Activated T-helper 17 cell treated with anti-CD3 and anti-CD28 coated beads, Interleukin-2, amount 50 U/mL, for 72 hours (primary cell): ENCODE measurements at places on chromosomes 16 and 17. TPM values are rescaled to one million over a fixed set of nuclear protein-coding genes. Genes with fewer than 3 reads are reported as not detected.

GRCh38 chr16:74862743-74863244 is 88.2 kb upstream of the FA2H start:
- no peaks in the 10 kb centered on the region for H3K36me3 ChIP-seq
- H3K27me3 ChIP-seq = no peaks in the 10 kb centered on the region
- H3K4me3 ChIP-seq = no peak overlapping the region
- no peak overlapping the region for H3K27ac ChIP-seq
- peak; percentile 58 for ATAC-seq

TRPV3 gene
- total RNA-seq = 0.86 TPM

ACAP1 gene
- total RNA-seq = 774 TPM

DNA sequence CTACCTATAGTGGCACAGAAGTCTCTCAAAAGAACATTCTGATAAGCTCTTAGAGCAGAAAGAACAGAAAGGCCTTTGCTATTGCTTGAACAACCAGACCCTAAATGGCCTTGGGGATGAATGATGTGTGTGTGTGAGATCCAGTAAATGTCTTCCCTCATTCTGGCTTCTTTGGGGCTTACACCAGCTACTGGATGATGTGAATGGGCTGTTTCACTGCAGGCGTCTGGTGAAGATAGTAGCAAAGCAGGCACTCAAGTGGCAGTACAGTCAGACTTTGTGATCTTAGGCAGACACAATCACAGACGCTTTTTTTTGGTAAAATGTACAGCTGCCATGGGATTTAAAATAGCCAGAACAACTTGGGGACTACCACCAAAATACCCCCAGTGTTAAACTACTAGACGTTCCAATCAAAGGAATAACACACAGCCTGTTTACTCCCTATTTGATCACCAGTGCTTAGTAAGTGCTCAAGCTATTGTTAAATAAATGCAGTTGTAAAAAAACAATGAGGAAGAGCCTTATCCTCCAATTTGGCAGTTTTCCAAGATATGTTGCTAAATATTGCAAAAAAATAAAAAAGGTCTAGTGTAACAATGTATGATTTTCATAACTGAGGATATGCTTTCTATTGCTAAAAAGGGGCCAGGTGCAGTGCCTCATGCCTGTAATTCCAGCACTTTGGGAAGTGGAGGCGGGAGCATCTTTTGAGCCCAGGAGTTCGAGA is 17.9 kb downstream of the NDUFAB1 start:
- H3K36me3 ChIP-seq = peaks cover 77% of the 10 kb centered on the region
- no peaks in the 10 kb centered on the region for H3K27me3 ChIP-seq
- ATAC-seq = no peak
- no peak overlapping the region for H3K27ac ChIP-seq
- H3K4me1 ChIP-seq = no peaks in the 10 kb centered on the region

- no peaks in the 10 kb centered on the region for H3K4me1 ChIP-seq
- no peak overlapping the region for H3K27ac ChIP-seq
- H3K4me3 ChIP-seq = no peak overlapping the region
- H3K36me3 ChIP-seq = peaks cover 12% of the 10 kb centered on the region
Measured at GRCh38 chr16:51153577-51154031, 2.5 kb upstream of the SALL1 start.

DNA sequence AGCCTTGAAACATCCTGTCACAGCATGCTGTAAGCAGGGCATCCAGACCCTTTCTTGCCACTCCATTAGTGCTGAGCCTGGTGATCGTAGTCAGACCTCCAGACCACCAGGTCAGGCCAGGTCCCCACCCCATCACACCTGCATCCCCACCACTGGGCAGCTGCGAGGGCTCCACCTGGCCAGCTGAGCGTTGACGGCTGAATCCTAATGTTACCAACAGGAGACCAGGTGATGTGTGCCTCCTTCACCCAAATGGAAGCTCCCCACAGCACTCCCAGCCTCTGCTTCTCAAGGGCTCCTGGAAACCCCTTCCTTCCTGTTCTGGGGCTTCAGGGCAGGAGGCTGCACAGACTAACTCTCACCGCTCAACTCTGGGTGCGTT is 189.4 kb downstream of the C16orf95 start:
- H3K27ac ChIP-seq = no peak overlapping the region
- no peaks in the 10 kb centered on the region for H3K4me1 ChIP-seq
- H3K27me3 ChIP-seq = no peaks in the 10 kb centered on the region
- no peak for ATAC-seq
- H3K4me3 ChIP-seq = no peak overlapping the region

- peaks cover 49% of the 10 kb centered on the region for H3K36me3 ChIP-seq
- peak overlapping the region; percentile 100 for H3K27ac ChIP-seq
- peaks cover 15% of the 10 kb centered on the region for H3K4me1 ChIP-seq
- peak overlapping the region; percentile 88 for H3K4me3 ChIP-seq
- H3K27me3 ChIP-seq = no peaks in the 10 kb centered on the region
- ATAC-seq = no peak
Measured at GRCh38 chr17:44898768-44899073, 524 bp downstream of the EFTUD2 start.

ANKRD40CL gene
- total RNA-seq = not detected

CCL5 gene
- total RNA-seq = 17.2 TPM

- ATAC-seq = peak; percentile 80
- H3K4me1 ChIP-seq = no peaks in the 10 kb centered on the region
- peaks cover 21% of the 10 kb centered on the region for H3K27me3 ChIP-seq
- no peak overlapping the region for H3K27ac ChIP-seq
- no peaks in the 10 kb centered on the region for H3K36me3 ChIP-seq
- H3K4me3 ChIP-seq = no peak overlapping the region
Measured at GRCh38 chr17:8056232-8056975, 17.5 kb downstream of the ALOX15B start.

DNA sequence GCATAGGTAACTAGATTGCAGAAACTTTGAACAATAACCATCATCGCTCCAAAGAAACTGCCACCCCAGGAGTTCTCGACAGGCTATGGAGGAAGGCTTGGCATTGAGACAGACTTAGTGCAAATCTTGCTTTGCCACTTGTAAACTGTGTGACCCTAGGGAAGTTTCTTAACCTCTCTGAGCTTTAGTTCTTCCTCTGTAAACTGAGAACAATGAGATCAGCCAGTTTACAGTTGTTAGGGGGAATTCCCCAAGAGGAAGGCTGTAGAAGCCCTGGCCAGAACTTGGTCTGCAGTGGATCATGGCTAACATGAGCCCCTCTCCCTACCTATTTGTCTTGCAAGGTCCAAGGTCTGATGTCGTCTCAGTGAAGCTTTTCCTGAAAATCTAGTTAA is 78.9 kb downstream of the NT5M start:
- H3K36me3 ChIP-seq = no peaks in the 10 kb centered on the region
- ATAC-seq = peak; percentile 26
- H3K27me3 ChIP-seq = no peaks in the 10 kb centered on the region
- no peak overlapping the region for H3K27ac ChIP-seq
- no peaks in the 10 kb centered on the region for H3K4me1 ChIP-seq

KCNG4 gene
- not detected for total RNA-seq

GRCh38 chr17:1916963-1917715 is 87.3 kb downstream of the RPA1 start:
- H3K27me3 ChIP-seq = peaks cover 2% of the 10 kb centered on the region
- no peak overlapping the region for H3K4me3 ChIP-seq
- H3K36me3 ChIP-seq = no peaks in the 10 kb centered on the region
- no peak overlapping the region for H3K27ac ChIP-seq

GRCh38 chr16:86791287-86792035 is 213.1 kb downstream of the FOXL1 start:
- no peak overlapping the region for H3K4me3 ChIP-seq
- ATAC-seq = no peak
- H3K4me1 ChIP-seq = no peaks in the 10 kb centered on the region
- H3K27ac ChIP-seq = no peak overlapping the region

- no peak for ATAC-seq
- H3K4me3 ChIP-seq = no peak overlapping the region
- peaks cover 2% of the 10 kb centered on the region for H3K4me1 ChIP-seq
- H3K27ac ChIP-seq = peak overlapping the region; percentile 17
Measured at GRCh38 chr16:11211977-11212797, 43.8 kb downstream of the SOCS1 start.

DNA sequence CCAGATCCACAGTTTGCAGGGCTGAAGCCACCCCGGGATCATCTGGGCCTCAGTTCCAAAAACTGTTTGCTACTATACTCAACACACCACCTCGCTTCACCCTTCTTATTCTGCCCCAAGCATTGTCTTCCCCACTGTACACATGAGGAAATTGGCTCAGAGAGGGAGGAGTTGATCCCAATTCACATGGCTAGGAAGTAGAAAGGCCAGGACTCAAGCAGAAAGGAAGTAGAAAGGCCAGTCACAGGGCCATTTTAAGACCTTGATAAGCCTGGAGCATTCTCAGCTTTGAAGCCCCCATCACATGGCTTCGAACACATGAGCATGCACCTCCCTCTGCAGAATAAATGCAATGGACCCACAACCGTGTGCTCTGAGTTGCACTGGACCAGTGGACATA is 7.7 kb upstream of the PRSS22 start:
- peaks cover 7% of the 10 kb centered on the region for H3K4me1 ChIP-seq
- H3K27ac ChIP-seq = no peak overlapping the region
- no peak overlapping the region for H3K4me3 ChIP-seq
- H3K27me3 ChIP-seq = no peaks in the 10 kb centered on the region

DNA sequence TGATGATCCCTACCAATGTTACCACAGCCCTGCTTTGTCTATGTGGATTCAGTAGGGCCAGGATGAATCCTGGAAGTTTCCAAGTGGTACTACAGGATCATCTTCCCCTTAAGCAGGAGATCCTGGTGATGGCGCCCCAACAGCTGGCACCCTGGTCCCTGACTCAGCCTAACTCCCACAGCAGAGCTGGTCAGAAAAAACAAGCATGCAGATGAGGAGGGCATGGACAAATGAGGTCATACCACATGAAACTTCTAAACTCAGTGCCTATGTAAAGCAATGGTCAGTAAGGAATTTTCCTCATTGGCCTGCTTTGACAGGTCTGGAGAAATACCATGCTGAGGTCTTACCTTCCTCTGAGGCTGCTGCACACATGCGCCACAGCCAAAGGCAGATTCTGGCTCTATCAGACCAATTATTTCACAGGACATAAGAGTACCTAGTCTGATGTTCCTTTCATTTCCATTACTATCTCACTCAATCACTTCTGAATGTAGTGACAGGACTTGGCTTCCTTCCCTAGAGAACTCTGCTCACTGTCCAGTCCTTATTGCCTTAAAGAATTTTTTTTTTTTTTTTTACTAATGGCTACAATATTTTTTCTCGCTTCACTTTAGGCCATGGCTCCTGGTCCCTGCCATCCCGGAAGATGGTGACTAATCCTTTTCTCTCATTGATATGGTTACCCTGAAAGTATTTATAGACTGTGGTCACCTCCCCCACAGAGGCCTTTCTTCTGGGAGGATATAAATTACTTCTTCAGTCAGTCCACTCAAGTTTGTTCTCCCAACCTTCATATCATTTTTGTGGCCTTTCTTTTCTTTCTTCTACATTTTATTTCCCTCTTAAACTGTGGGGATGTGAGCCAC is 525.2 kb upstream of the PSMD7 start:
- no peak overlapping the region for H3K4me3 ChIP-seq
- no peaks in the 10 kb centered on the region for H3K4me1 ChIP-seq

PLXDC1 gene
- 2.1 TPM for total RNA-seq

DNA sequence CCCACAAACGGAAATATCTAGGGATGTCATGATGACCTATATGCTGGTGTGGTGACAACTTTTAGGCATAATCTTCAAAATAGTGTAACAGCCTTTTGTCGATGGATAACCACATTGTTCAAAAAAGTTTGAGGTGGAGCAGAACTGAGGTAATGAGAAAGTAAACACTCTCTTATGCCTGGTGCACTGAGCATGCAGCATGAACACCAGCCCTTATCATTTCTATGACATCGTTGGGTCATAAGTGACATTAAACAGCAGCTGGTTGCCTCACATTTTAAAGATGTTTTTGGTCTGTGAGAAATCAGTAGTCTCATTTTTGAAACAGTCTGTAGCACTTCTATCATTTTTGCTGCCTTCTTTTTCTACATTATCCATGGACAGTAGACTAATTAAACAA is 1.8 kb downstream of the KRT23 start:
- H3K4me3 ChIP-seq = no peak overlapping the region
- H3K36me3 ChIP-seq = no peaks in the 10 kb centered on the region
- H3K27me3 ChIP-seq = peaks cover 16% of the 10 kb centered on the region
- H3K4me1 ChIP-seq = no peaks in the 10 kb centered on the region

KRTAP1-5 gene
- total RNA-seq = not detected

KRT13 gene
- total RNA-seq = not detected

- no peaks in the 10 kb centered on the region for H3K36me3 ChIP-seq
- no peak for ATAC-seq
- H3K4me1 ChIP-seq = no peaks in the 10 kb centered on the region
- H3K27me3 ChIP-seq = peaks cover 16% of the 10 kb centered on the region
- H3K27ac ChIP-seq = no peak overlapping the region
Measured at GRCh38 chr17:51612692-51613091, 352.3 kb downstream of the UTP18 start.

MYH13 gene
- total RNA-seq = not detected

GRCh38 chr17:83109793-83110645 is 30.6 kb downstream of the METRNL start:
- no peak overlapping the region for H3K4me3 ChIP-seq
- H3K36me3 ChIP-seq = no peaks in the 10 kb centered on the region
- no peaks in the 10 kb centered on the region for H3K4me1 ChIP-seq
- peaks cover 3% of the 10 kb centered on the region for H3K27me3 ChIP-seq
- no peak for ATAC-seq

DNA sequence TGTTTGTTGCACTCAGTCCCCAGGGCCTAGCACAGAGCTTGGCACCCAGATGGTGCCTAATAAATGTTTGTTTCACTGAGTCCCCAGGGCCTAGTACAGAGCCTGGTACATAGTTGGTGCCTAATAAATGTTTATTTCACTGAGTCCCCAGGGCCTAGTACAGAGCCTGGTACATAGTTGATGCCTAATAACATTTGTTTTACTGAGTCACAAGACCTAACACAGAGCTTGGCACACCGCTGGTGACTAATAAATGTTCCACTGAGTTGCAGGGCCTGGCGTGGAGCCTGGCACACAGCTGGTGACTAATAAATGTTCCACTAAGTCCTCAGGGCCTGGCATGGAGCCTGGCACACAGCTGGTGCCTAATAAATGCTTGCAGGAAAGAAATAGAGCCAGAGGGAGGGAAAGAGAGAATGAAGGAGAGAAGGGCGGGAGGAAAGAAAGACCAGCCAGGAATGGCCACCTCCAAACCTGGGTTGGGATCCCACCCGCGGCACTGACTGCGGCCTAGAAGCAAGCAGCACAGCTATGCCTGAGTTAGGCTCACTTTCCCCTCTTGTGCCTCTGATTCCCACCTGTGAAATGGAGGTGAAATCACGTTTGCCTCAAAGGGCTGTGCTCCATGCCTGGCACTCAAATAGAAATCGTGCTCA is 7.5 kb downstream of the SLC5A11 start:
- peak; percentile 20 for ATAC-seq
- no peaks in the 10 kb centered on the region for H3K36me3 ChIP-seq
- no peak overlapping the region for H3K27ac ChIP-seq
- no peak overlapping the region for H3K4me3 ChIP-seq
- H3K4me1 ChIP-seq = peaks cover 12% of the 10 kb centered on the region

- no peak for ATAC-seq
- H3K27me3 ChIP-seq = no peaks in the 10 kb centered on the region
- H3K36me3 ChIP-seq = no peaks in the 10 kb centered on the region
Measured at GRCh38 chr17:62690168-62690897, 62.9 kb downstream of the MRC2 start.

GRCh38 chr17:64393000-64393402 is 2.3 kb upstream of the PECAM1 start:
- H3K4me1 ChIP-seq = peaks cover 5% of the 10 kb centered on the region
- ATAC-seq = no peak
- H3K27me3 ChIP-seq = no peaks in the 10 kb centered on the region
- H3K4me3 ChIP-seq = no peak overlapping the region

CCL13 gene
- not detected for total RNA-seq

MFAP4 gene
- not detected for total RNA-seq
